ENCODE measurements at places on chromosomes 7 and 10.

- no peaks in the 10 kb centered on the region for H3K27me3 ChIP-seq
- no peak for DNase-seq
- no peaks in the 10 kb centered on the region for H3K4me1 ChIP-seq
- H3K27ac ChIP-seq: no peak overlapping the region
- H3K4me3 ChIP-seq: no peak overlapping the region
- H3K36me3 ChIP-seq: no peaks in the 10 kb centered on the region
Observed at GRCh38 chr7:16550671-16551070, 24.0 kb downstream of the LRRC72 start.

DNA sequence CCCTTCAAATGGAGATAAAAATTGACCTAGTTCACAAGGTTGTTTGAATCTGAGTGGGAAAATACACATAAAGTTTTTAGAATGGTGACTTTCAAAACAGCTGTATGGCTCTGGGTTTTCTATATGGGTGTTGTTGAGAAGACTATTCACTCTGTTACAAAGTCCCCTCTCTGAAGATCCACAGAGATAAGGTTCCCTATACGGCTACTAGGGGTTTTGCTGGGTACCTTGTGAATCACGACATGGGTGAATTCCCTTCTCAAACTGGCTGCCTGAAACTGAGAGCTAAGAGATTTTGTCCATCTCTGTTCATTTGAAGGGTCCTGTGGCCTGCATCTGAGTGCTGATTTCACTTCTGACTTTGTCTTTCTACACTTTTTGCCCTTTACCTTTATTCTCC, 11.8 kb upstream of the SLC13A1 start:
- H3K36me3 ChIP-seq: no peaks in the 10 kb centered on the region
- peaks cover 2% of the 10 kb centered on the region for H3K27me3 ChIP-seq
- DNase-seq: no peak
- no peak overlapping the region for H3K27ac ChIP-seq
- no peak overlapping the region for H3K4me3 ChIP-seq

DNA sequence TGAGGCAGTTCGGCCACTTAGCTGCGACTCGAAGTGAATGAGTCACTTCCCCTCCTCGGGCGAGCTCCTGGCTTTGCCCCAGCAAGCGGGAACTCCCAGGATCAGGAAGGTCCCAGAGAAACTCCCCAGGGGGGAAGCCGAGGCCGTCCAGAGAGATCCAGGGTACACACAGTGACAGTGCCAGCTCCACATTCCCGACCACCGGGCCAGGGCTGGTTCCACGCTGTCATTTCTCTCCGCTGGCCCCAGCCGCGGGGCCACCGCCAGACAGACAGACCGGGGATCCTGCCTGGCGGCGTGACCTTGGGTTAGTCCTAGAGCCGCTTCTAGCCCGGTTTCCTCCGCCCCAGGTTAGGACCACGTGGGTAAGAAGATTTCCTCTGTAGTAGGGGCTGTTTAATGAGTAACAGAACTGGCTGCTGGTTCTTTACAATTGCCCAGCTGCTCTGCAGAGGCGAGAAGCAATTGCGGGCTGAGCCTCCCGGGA, 463 bp upstream of the UPP1 start:
- H3K4me1 ChIP-seq: peaks cover 84% of the 10 kb centered on the region
- no peaks in the 10 kb centered on the region for H3K27me3 ChIP-seq
- DNase-seq: no peak
- H3K36me3 ChIP-seq: peaks cover 7% of the 10 kb centered on the region
- peak overlapping the region; percentile 84 for H3K4me3 ChIP-seq

DNA sequence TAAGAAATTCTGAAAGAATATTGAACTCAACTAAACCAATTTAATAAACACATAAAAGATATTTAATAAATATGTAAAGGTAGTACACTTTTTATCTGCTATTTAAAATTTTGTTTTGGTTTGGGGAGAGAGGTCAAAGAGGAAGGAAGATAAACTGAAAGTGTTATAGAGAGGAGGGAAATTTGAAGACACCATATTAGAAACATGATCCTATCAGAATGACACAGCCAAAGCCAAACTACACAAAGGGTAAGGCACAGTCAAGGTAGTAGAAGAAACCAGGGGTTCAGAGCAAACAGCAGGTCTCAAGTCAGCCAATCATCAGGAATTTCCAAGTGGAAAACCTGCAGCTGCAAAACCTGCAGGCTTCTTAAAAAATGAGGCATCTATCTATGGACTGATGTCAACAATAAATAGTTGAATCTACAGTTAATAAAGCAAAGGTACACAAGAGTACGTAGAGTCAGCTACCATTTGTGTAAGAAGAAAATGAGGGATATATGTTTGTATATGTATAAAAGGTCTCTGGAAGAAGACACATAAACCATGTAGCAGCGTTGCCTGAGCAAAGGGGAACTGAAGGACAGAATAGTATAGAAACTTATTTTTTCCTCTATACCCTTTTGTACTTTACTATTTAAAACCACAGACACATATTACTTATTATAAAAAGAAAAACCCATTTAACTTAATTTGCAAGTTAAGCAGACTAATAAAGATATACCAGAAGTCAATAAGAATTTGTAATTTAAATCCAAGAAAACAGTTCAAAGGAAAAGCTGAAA, 10.0 kb downstream of the ZNF800 start:
- H3K4me1 ChIP-seq: peaks cover 9% of the 10 kb centered on the region
- H3K4me3 ChIP-seq: no peak overlapping the region
- DNase-seq: no peak
- H3K36me3 ChIP-seq: peaks cover 2% of the 10 kb centered on the region

GRCh38 chr7:39592586-39592985, 26.4 kb downstream of the YAE1 start:
- DNase-seq: no peak
- H3K27ac ChIP-seq: peak overlapping the region; percentile 69
- H3K4me3 ChIP-seq: no peak overlapping the region
- peaks cover 22% of the 10 kb centered on the region for H3K4me1 ChIP-seq
- no peaks in the 10 kb centered on the region for H3K27me3 ChIP-seq
- no peaks in the 10 kb centered on the region for H3K36me3 ChIP-seq

DNA sequence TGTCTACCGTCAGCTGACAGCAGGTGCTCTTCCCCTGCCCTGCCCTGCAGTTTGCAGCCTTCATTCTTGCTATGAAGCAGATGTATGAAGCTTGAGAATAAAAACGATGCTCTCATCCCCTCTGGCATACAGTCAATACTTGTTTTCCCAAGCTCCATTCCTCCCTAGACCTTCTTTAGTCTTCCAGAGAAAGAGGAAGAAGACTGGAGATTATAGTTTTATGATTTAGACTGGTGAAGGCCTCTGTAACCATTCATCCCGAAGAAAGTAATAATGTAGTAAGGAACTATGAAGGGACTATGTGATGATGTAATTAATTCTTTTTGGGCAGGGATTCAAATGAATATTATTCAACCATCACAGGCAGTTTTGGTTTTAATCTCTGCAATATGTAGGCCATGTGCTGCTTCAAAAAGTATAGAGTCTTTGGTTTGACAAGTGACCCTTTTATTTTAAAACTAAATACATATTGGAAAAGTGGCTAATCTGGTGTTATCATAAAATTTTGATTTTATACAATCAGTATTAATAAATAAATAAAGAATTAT, 242.4 kb upstream of the KIAA1217 start:
- DNase-seq: no peak
- no peak overlapping the region for H3K4me3 ChIP-seq
- H3K4me1 ChIP-seq: no peaks in the 10 kb centered on the region
- no peaks in the 10 kb centered on the region for H3K27me3 ChIP-seq
- H3K27ac ChIP-seq: no peak overlapping the region

DNA sequence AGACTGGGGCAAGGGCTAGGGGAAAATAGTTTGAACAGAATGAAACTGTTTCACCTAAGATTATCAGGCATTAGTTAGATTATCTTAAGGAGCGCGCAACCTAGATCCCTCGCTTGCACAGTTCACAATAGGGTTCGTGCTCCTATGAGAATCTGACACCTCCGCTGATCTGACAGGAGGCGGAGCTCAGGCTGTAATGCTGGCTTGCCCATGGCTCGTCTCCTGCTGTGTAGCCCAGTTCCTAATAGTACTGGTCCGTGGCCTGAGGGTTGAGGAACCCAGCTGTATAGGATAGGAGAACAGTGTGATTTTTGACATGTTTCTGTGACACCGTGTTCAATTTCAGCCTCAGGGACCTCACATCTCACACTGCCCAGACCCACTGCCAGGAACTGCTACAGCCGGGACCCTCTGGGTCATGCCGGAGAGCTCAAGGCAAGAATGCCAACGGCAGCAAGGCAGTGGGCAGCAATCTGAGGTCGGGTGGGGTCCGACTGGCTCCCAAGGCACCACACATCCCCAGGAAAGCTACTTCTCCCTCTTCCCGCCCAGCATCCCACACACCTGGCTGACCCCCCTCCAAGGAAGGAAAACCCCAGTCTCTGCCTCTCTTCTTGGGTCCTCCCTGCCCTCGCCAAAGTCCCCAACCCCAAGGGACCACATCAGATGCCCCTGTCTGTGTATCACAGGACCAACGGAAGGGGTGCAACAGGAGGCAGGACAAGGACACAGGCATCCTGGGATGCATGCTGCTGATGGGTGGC, 31.7 kb downstream of the CAMK2B start:
- DNase-seq: peak; percentile 54
- H3K27me3 ChIP-seq: peaks cover 70% of the 10 kb centered on the region
- H3K36me3 ChIP-seq: peaks cover 4% of the 10 kb centered on the region
- no peak overlapping the region for H3K4me3 ChIP-seq

DNA sequence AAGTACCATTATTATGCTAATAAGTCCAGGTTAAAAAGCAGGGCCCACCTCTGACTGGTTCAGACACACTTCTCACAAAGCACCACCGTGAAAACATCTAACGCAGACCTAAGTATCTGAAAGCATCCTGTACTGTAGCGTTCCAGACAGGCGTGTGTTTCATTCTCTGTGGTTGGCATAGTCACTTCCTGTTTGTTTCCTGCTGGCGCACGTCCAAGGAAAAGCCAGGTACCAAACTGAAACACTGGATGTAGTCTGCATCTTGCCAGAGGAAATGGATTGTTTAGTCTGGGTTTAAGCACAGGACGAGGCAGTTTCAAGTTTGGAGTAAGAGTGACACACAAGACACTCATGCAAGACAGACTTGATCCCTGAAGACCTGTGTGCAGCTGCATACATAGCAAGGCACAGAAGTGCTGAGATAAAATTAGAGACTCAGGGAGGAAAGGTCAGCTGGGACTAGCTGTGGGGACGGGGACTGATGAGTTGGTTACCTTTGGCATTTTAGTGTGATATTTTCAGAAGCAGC, 23.3 kb downstream of the BPGM start:
- peak overlapping the region; percentile 40 for H3K4me3 ChIP-seq
- DNase-seq: no peak
- H3K27ac ChIP-seq: peak overlapping the region; percentile 88
- peaks cover 12% of the 10 kb centered on the region for H3K36me3 ChIP-seq
- H3K27me3 ChIP-seq: no peaks in the 10 kb centered on the region
- H3K4me1 ChIP-seq: peaks cover 27% of the 10 kb centered on the region

Data from chondrocyte (in vitro differentiated cells).